Neuronal stem cell (in vitro differentiated cells): ENCODE measurements at places on chromosomes 7 and 10.

- DNase-seq = no peak
Measured at GRCh38 chr10:8150401-8150905, 96.0 kb downstream of the GATA3 start.

DNA sequence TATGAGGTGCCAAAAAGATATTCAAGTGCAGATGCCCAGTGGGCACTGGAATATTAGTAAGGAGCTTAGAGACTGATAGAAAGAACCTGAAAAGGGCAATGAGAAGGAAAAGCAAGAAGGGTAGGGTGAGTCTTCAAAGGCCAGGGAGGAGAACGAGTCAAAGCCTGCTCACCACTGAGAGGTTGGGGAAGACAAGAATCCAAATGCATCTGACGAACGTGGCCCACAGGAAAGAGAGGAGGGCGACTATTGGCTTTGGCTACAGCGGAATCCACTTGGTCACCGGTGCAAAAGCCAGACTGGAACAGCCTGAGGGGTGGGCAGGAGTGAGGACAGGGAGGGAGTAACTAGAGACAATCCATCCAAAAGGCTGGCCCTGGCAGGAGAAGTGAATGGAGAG is 216.7 kb upstream of the KLF14 start:
- DNase-seq = no peak

DNA sequence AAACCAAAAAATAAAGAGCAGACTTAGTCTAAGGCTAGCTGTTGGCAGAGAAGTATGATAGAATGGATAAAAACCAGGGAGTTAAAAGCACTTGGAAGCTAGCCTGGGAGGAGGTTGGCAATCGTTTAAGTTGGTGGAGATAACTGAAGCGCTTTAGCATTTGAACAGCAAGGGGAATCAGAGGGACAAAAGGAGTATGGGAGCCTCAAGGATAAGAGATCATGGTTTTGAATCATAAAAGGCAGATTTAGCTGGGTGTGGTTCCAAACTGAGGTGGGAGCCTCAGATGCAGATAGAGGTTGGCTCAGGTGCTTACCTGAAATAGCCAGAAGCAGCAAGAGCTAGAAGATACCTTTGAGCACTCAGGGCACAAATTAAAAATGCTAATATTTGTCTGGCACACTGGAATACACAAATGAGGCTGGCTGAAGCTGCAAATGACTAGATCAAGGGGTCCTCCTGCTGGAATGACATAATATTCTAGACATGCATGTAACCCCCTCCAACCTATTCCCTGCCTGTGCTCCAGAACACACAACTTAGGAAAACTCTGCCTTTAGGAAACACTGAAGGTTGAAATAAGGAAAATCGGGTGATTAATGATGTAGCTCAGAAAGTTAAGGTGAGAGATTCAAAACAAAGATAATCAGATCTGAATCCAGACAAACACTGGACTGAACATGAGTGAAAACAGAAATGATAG is 372.3 kb upstream of the LRRN3 start:
- no peak for DNase-seq

GRCh38 chr7:151172273-151173141 is 5.0 kb upstream of the GBX1 start:
- peak; percentile 78 for DNase-seq

DNA sequence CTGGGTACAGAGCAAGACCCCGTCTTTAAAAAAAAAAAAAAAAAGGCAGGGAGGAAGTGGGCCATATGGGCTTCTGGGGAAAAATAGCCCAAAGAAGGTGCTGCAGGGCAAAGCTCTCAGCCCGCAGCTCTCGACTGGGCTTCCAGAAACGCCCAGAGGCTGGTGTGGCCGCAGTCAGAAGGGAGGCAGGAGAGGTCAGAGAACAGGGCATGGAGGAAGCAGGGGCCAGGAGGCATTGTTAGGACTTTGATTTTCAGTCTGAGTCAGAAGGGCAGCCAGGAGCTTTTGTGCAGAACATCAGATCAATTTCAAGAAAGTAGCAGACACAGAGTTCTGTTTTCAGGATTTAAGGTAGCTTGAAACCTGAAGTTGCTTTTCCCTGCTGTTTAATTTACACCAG is 35.3 kb upstream of the CYTH3 start:
- DNase-seq = no peak

- DNase-seq = no peak
Measured at GRCh38 chr10:67471022-67471421, 225.0 kb downstream of the CTNNA3 start.

- no peak for DNase-seq
Measured at GRCh38 chr10:4062751-4063150, 277.7 kb upstream of the KLF6 start.

GRCh38 chr7:33099154-33099940 is 9.9 kb downstream of the RP9 start:
- DNase-seq = no peak

DNA sequence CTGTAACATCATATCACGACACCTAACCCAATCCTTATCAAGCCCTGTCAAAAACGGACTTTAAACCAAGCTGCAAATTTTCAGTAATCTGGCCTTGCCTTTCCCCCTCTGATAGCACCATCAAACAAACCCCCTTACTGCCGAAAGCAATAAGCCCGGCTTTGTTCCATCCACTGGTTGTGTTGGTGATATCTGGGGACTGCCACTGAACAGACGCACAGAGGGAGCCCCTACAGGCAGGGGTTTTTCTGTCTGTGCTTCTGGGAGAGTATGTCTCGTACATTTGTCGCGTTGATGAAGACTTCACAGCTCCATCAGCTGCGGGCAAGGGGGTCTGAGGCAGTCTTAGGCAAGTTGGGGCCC is 550 bp upstream of the PLAU start:
- no peak for DNase-seq

DNA sequence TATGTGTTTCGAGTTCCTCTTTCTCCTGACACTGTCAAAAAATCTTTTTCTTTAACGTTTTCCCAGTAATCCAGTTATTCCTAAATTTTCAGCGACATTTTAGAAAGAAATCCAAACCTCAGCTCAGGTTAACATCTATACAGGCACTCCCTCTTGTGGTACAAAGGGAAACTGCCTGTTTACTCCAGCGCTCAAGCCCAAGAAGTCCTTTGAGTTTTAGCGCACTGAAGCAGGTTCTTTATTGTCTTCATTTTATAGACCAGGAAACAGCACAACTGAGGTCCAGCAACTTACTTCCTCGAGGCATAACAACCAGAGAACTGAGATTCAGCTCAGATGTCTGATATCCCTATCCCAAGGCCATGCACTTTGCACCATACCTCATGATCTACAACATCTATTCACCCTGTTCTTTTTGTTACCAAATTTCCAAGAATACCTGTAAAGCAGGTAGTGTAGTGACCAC is 287.2 kb upstream of the MKLN1 start:
- DNase-seq = peak; percentile 50

- no peak for DNase-seq
Measured at GRCh38 chr10:78319841-78320240, 286.2 kb downstream of the RPS24 start.

DNA sequence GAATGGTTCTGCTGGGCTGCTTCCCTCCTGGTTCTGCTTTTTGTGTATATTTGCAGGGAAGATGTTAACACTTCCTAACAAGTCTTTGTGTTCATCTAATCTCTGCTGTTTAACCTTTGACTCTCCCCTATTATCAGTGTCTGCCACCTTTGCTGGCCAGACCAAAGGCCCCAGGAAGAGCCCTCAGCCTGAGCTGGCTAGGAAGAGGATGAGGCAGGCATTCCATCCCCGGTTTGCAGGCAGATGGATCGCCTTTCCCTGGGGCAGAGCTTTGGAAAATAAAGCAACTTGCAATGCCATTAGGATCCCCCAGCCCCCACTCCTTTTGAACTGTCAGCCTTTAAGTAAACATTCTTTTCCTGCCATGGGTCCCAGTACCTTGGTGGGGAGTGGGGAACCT is 19.0 kb downstream of the DPCD start:
- DNase-seq = no peak

DNA sequence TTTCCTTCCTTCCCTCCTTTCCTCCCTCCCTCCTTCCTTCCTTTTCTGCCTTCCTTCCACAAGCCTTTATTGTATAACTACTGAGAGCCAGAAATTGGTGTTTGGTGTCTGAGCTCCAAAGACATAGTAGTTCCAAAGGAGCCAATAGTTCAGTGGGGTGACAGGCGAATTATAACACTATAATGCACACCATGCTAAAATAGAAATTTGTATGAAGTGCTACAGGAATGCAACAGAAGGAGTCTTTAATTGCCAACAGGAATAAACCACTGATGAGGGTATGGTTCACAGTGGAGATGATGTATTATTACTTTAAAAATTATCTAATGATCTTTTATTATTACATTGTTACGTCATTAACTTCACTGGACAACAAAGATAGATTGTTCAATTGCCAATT is 158.8 kb upstream of the SP8 start:
- DNase-seq = no peak

GRCh38 chr7:143372070-143372469 is 9.1 kb upstream of the ZYX start:
- DNase-seq = no peak

- DNase-seq = no peak
Measured at GRCh38 chr7:86598721-86599120, 45.0 kb upstream of the GRM3 start.

DNA sequence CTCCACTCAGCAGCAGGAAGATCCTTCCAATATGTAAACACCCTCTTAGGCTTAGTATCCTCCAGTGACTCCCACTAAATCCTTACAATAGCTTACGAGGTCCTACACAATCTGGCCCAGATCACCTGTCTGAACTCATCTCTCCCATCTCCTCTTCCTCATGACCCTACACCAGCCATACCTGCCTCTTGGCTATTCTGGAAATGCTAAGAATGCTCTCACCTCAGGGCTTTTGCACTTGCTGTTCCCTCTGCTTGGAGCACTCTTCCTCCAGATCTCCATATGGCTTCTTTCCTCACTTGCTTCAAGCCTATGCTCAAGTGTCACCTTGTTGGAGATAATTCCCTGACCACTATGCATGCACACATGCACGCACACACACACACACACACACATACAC is 50.8 kb upstream of the FRMD4A start:
- no peak for DNase-seq

GRCh38 chr10:76540331-76540730 is 1097.3 kb downstream of the KCNMA1 start:
- no peak for DNase-seq
